CD4-positive, alpha-beta T cell treated with Interleukin-2 at 100 ng/mL for 4 hours (primary cell): ENCODE measurements at places on chromosomes 1 and 21.

GRCh38 chr21:42619841-42620240 is 33.6 kb upstream of the PDE9A start:
- no peak for DNase-seq

DNA sequence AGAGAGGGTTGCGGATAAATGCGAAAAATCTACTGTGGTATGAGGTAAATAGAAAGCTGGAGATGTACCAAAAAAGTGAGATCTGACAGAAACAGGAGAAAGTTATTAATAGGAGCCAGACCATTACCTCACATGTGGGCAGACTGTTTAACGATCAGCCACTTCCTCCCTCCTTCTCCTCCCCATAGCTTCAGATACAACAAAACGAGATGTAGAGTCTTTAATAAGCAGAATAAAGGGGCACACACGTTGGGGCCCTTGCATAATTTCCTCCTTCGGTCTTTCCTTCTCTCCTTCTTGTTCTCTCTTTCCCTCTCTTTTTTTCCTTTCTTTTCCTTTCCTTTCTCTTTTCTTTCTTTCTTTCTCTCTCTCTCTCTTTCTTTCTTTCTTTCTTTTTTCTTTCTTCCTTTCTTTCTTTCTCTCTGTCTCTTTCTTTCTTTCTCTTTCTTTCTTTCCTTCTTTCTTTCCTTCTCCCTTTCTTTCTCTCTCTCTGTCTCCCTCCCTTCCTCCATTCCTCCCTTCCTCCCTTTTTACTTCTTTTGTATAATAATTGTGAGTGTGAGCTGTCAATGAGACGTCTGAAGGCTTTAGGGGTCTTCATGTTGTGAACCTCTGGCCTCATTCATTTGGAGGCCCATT is 242.1 kb downstream of the GRIK1 start:
- DNase-seq = no peak

DNA sequence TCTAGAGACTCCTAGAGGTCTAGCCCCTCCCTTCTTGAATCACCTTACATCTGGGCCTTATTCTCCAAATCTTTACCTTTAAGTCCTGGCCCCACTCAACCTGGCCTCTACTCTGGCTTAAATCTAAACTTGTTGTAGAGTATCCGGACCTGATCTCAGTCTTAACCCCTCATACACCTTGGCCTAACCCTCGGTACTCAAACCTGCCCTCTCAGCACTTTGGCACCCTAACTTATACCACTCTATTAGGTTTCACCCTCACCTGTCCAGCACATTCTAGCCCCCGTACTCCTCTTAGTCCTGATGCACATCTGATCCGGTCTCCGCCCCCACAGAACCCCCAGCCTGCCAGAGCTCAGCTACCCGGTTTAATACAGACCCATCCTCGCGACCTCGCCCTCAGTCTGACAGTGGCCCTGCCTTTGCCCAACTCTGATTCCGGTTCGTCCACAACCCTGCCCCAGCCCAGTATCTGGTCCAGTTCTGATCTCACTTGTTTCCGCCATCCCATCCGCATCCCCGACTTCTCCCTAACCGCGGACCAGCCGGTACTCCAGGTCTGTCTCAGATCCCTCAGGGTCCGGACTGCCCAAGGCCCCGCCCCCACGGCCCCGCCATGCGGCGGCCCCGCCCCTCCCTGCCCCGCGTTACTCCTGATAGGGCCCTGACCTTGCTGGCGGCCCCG is 1.5 kb downstream of the TRIM62 start:
- no peak for DNase-seq

DNA sequence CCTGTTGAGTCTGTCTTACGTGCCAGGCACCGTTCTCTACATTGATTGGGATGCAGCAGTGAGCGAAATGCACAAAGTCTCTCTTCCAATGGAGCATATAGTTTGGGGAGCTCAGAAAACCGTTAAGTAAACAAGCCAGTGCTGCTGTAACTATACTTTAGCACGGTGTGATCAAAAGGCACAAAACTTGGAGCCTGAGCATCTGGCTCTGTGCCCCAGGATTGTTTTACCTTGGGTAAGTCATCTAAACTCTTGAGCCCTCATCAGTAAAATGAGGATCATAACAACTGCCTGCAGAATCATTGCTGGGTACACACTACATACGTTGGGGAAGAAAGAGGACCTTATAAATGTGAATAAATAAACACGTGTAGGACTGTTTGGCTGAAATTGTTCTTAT is 1.8 kb downstream of the HHIPL2 start:
- DNase-seq = no peak

DNA sequence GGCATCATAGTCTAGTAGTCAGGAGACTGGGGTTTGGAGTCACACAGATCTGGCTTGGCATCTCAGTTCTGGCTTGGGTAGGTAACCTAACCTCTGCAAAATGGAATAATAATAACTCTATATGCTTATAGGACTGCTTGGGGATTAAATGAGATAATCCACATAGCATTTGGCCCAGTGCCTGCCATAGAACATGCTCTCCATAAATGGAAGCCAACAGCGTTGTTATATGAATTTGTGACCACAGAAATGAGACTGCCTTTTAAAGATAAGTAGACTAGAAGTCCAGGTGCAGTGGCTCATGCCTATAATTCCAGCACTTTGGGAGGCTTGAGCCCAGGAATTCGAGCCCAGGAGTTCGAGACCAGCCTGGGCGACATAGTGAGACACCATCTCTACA is 4.0 kb upstream of the OPRD1 start:
- DNase-seq = no peak

DNA sequence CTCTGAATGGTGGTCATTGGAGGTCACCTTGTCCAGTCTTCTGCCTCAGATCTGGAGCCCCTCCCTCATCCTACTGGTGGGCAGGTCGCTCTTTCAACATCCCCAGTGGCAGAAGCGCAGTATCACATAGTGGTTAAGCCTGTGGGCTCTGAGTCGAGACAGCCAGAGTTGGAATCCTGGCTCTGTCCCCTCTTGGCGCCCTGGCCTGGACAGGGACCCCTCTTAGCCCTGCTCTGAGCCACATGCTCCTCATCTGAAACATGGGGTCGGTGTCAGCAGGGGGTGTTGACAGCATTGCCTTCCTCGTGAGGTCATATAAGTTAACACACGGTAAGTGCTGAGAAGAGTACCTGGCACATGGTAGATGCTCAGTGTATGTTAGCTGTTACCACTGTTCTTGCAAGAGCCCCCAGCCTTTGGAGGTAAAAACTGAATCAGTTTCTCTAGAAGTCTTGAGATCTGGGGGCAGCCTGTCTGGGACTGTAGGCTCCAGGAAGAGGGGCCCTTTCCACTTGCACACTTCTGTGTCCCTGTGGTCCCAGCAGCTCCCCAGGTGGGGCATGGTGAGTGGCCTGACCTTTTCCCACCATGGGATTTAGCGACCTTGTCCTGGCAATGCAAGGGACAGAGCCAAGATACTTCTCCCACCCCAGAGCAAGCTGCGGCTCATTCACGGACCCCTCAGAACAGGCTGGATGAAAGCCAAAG is 6.4 kb downstream of the ZC3H12A start:
- no peak for DNase-seq

- no peak for DNase-seq
Observed at GRCh38 chr21:36964827-36965719, 1.4 kb downstream of the HLCS start.

- DNase-seq = no peak
Observed at GRCh38 chr1:23824711-23825075, 536 bp downstream of the HMGCL start.

DNA sequence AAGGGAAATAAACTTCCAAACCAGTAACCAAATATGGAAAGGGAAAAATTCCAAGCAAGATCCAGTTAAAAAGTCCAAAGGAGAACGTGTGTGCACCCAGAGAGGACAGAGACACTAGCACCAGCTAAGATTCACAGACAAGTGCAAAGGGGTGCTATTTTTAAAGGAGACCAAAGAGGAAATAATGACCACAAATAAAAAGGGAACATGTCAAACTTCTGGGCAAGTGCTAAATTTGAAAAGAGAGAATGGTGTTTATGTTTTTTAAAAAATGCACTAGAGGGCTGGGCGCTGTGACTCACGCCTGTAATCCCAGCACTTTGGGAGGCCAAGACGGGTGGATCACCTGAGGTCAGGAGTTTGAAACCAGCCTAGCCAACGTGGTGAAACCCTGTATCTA is 8.6 kb downstream of the JAM2 start:
- DNase-seq = no peak

GRCh38 chr1:158333405-158334155 is 2.2 kb upstream of the CD1B start:
- DNase-seq = no peak
